ENCODE measurements at places on chromosomes 13 and 19.

- DNase-seq, result no peak
Observed at GRCh38 chr13:73717632-73718031, 416.6 kb downstream of the KLF12 start.

DNA sequence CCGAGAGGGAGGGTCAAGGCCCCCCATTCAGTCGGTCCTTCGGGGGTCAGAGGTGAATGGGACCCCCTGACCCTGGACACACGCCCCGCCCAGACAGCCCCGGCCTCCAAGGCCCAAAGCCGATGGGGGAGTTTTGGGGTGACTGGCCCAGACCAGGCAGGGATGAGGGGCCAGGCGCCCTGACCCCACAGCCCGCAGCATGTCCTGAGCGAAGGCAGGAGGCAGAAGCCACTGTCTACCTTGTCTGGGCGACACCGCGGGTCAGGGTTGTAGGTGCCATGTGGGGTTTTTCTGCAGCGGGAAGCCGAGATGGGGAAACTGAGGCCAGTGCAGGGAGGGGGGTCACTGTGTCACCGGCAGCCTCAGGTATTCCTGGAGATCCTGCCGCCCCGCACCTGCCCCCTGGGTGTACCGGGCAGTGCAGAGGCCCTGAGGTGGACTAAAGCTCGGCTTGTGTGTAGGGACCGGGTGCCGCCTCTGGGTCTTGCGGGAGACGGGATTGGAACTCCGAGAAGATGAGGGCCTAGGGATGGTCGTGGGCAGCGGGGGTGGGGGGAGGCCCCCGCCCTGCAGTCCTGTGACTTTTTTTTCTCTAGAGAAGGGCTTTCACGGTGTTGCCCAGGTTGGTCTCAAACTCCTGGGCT, 8.5 kb downstream of the ARID3A start:
- no peak for DNase-seq

GRCh38 chr19:51224163-51224641, 678 bp upstream of the CD33 start:
- DNase-seq, result no peak

- DNase-seq, result peak; percentile 74
Observed at GRCh38 chr13:98482476-98483444, 94.1 kb downstream of the STK24 start.

Data from stromal cell of bone marrow (primary cell).